Stimulated activated CD8-positive, alpha-beta memory T cell treated with anti-CD3 and anti-CD28 coated beads, Interleukin-7, amount 100 ng/mL, for 1 hour (primary cell): ENCODE measurements at places on chromosomes 16 and 17.

DNA sequence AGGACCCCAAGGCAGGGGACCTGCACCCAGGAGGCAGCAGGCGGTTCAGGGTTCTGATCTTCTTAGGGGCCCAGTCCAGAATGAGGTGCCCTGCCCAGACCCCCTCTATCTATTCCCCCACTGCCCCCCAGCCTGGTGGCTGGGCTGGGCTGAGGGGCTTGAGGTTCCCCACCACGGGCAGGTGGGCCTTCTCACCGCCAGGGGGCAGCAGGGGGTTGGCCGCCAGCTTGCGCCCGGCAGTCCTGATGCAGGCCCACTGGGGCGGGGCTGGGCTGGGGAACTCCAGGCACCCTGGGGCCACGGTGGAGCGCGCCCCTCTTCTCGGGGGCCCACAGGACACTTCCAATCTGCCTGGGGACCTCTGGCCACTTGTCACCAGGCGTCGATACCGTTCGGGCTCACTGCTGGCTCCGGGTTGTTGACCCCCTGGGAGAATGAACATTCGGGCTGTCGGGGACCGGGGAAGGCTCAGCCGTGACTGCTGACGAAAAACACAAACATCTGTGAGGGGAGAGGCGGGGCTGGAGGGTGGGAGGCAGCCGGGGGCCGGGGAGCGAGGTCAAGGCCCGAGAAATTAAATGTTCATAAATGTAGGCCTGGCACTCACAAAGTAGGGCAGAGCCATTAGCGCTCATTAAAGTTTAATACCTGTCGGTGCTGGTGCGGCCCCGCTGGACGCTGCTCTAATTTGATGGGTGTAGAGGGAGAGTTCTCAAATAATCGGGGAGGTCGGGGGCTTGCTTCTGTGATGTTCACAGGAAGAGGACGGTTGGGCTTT, 219.3 kb upstream of the GSE1 start:
- DNase-seq = peak; percentile 48

DNA sequence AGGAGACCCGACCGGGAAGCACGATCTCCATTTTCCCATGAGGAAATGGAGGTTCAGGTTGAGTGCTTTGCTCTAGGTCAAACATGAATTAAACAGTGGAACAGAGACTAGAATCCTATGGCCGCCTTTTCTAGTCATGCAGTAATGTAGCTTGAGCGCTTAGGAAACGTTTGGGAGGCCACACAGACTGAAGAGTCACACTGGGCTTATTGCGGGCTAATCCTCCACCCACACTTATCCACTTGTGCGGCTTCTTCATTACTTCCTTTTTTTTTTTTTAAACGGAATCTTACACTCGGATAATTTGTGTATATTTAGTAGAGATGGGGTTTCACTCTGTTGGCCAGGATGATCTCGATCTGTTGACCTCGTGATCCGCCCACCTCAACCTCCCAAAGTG, 26.0 kb downstream of the CACNG3 start:
- no peak for DNase-seq

DNA sequence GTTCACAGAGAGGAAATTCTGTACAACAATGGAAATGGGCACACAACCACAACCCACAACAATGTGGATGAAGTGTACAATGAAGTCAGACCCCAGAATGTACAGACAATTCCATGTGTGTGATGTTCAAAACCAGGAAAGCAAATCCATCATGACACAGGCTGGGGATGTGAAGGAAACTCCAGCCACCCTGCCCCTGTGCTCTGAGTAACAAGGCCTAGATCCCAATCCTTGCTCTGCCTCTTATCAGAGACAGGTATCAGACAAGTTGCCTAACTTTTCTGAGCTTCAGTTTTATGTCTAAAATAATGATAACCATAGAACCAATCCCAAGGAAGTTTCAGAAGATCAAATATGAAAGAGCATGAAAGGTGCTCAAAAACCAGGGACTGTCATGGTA, 1.8 kb upstream of the C16orf95 start:
- no peak for DNase-seq

DNA sequence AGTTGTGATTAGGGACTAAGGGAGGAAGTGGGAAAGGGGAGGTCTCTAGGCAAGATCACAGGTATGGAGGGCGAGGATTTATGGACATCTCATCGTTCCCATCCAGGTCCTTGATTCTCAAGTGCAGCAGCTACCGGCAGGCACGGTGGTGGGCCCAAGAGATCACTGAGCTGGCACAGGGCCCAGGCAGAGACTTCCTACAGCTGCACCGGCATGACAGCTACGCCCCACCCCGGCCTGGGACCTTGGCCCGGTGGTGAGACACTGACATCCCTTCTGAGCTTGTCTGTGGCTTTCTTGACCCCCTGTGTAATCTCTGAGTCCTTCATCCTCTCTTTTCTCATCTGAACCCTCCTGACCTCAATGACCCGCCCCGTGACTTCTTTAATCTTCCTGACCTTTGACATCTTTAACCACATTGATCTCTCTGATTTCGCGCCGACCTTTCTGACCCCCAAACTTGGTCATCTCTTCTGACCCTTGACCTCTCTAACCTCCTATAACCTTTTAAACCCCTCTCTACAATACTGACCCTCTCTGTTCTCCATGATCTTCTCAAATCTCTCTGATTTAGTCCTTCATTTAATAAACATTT, 3.8 kb downstream of the PLD2 start:
- DNase-seq = no peak

DNA sequence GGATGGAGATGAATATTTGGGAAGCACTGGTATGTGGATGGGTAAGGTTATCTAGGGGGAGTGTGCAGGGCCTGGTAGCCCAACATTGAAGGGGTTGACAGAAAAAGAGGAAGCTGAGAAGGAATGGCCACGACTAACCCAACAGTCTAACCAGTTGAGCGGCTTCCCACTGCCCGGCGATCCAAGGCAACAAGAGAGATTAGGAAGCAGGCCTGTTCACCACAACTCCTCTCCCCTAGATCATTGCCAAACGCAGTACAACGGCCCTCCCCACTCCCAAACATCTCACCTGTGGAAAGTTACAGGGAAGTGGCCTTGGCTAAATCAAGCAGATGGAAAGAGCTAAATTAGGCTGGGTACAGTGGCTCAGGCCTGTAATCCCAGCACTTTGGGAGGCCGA, 11.2 kb upstream of the RANGRF start:
- DNase-seq = no peak

GRCh38 chr17:55607731-55608341, 96.6 kb upstream of the SMIM36 start:
- no peak for DNase-seq

DNA sequence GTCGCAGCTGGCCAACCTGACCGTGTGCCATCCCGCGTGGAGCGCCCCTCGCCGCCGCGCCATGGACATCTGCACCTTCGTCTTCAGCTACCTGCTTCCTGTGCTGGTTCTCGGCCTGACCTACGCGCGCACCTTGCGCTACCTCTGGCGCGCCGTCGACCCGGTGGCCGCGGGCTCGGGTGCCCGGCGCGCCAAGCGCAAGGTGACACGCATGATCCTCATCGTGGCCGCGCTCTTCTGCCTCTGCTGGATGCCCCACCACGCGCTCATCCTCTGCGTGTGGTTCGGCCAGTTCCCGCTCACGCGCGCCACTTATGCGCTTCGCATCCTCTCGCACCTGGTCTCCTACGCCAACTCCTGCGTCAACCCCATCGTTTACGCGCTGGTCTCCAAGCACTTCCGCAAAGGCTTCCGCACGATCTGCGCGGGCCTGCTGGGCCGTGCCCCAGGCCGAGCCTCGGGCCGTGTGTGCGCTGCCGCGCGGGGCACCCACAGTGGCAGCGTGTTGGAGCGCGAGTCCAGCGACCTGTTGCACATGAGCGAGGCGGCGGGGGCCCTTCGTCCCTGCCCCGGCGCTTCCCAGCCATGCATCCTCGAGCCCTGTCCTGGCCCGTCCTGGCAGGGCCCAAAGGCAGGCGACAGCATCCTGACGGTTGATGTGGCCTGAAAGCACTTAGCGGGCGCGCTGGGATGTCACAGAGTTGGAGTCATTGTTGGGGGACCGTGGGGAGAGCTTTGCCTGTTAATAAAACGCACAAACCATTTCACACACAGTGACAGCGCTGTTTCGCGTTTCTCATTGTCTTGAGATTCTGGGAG, 2.0 kb upstream of the ZACN start:
- DNase-seq = no peak

DNA sequence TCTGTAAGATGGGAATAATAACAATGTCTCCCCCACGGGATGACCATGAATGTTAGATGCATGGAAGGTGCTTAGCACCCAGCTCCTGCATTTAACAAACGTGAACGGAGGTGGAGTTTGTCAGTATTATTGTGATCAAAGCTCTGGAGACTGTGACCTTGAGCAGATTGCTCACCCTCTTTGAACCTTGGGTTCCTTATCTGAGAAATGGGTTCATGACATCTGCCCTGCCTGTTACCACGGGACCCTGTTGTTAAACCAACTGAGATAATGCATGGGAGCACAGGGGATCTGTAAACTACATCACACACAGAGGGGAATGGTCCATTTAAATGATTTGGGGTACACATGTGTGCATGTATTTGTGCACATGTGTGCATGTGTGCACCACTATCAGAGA, 29.6 kb downstream of the MRM1 start:
- DNase-seq = no peak

- no peak for DNase-seq
Observed at GRCh38 chr16:68636064-68636560, 9.0 kb upstream of the CDH3 start.

DNA sequence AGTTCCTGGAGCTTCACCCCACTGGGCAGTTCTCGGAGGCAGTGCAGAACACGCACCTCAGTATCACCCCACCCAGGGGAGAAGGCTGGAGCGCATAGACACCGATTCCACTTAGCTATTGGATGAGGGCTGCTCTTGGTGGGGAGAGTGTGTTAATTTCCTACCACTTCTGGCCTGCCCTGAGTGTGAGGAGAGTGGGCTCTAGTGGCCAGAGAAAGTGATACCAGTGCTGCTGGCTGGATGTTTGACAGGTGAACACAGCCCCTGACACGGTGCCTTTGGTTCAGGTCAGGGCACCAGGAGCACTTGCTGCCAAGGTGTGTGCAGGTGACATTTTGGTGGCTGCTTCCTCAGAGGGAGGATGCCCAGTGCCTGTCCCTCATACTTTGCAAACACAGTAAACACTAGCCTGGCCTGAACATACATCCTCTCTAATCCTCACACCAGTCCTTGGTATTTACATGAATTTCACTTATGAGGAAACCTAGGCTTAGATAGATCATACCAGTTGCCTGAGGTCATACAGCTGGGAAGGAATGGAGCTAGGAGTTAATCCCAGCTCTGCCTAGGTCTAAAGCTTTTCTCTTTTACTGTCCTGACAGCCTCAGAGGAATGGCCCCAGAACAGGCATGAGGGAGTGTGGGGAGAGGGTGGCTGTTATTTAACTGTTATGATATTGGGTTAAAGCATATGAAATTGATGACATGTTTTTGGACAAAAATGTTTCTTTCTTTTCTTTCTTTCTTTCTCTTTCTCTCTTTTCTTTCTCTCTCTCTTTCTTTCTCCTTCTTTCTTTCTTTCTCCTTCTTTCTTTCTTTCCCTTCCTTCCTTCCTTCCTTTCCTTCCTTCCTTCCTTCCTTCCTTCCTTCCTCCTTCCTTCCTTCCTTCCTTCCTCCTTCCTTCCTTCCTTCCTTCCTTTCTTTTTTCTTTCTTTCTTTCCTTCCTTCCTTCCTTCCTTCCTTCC, 21.0 kb upstream of the ITGAX start:
- no peak for DNase-seq

- DNase-seq = no peak
Observed at GRCh38 chr16:55240888-55241287, 83.1 kb upstream of the IRX6 start.

GRCh38 chr16:50683689-50684374, 2.7 kb upstream of the SNX20 start:
- DNase-seq = no peak

DNA sequence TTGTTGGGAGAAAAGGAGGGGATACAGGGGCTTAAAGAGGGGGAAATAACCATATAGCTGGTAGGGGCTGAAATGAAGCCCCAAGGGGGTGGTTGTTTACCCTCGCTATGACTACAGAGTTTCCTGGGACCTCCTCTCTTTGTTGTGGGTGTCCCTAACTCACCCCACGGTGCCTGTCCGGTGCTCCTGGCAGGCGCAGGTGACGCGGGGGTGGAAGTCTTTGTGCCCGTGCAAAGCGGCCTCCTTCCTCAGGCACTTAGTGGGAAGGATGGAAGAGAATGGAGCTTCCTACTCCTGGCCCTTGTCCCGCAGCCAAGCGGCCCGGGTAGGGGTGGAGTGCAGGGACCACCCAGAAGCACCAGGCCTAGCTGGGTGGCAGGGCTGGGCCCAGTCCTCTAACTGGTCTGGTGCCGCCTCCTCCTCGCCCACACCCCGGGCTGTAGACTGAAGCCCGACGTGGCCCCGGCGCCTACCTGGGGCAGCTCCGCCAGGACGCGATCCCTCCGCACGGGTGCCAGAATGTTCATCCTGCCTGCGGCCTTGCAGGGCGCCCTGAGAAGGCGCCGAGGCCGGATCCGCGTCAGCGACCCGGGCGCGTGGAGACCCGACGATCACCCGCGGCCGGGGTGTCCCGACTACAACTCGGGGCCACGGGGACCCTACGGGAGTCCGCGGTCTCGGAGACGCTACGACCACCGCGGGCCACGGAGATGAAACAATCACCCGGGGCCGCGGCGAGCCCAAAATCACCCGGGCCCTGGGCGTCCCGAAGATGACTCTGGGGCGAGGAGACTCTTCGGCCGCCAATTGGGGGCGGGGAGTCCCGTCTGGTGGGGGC, 709 bp downstream of the RAB34 start:
- DNase-seq = no peak

DNA sequence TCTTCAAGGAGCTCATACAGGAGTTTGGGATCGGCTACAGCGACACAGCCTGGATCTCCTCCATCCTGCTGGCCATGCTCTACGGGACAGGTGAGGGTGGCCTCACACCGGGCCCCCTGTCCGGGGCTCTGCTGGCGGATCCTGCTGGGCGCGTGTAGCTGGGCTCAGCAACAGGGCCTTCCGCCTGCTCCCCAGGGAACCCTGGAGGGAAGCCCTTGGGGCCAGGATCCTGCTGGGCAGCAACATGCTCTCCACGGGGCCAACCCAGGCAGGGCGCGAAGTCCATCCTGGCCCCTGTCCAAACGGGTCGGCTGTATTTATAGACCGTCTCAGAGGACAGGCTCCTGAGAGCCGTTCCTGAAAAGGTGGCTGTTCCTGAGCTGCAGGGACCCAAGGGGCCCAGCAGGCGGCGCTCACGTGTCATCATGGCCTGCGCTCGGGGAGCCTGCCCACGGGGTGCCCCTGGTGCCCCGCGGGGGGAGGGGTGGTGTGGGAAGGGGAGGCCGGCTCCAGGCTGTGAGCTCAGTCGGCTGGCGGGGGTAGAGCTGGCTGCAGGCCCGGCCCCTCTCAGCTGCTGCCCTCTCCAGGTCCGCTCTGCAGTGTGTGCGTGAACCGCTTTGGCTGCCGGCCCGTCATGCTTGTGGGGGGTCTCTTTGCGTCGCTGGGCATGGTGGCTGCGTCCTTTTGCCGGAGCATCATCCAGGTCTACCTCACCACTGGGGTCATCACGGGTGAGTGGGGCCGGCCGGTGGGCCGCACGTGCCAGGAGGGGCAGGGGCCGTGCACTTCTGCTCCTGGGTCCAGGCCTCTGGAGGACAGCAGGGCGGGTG, 7.5 kb downstream of the SLC16A3 start:
- DNase-seq = no peak
